ENCODE measurements at places on chromosomes 1 and 21. TPM values are rescaled to one million over a fixed set of nuclear protein-coding genes. Genes with fewer than 3 reads are reported as not detected.

DNA sequence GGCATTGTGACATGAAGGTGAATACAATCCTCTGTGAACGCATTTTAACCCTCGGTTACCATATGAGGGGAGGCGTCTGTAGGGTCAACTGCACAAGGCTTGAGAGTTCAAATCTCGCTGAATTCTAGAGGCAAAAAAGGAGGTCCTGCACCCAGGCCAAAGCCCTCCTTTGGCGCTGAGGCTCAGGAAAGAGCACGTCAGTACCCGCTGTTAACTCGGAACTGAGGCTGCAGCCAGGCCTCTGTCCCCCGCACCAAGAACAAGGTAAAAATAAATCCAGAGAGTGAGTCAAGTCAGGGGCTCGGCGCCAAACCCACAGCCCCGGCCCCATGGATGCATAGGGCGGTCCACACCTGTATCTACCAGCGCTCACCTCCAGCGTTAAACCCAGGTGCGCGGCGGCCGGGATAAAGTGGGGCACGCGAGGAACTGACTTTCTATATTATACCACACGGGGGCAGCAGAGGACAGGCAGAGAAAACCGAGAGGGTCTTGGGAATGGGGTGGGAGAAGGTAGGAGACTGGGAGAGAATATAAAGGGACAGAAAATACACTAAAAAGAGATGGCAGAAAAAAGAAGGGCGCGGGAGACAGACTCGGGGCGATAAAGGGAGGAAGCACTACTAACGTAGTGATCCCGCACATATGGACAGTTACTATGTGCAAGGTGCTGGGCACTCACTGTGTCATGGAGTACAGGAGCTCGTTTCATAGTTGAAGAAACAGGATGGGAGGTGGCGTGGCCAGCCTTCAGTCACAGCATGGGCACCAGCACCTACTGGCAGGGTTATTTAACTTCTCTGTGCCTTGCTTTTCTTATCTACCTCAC lies 54.9 kb downstream of the DMRTA2 start:
- DNase-seq: peak; percentile 73

DNA sequence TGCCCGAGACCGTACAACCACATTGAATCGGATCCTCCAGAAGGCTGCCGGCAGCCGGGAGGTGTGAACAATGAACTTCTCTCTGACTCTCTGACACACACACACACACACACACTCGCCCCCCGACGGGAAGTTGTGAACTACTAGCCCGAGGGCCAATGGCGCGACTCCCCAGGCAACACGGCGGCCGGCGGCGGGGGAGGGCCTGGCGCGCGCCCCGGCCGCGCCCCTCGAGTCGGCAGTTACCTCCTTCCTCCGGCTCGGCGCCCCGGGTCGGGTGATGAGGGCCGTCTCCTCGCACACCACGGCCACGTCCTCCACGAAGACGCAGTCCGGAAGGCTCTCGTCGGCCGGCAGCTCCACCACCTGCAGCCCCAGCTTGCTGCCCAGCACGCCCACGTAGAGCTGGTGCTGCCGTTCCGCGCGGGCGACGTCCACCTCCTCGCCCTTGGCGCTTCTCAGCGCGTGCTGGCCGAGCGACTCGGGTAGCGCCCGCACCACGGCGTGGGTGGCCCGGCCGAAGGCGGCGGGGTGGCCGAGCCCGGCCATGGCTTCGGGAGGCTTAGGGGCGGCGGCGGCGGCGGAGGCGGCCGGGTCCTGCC lies 361 bp downstream of the DDAH1 start:
- DNase-seq: no peak

GRCh38 chr21:42465803-42466127 lies 30.3 kb downstream of the RSPH1 start:
- DNase-seq: peak; percentile 18

DNA sequence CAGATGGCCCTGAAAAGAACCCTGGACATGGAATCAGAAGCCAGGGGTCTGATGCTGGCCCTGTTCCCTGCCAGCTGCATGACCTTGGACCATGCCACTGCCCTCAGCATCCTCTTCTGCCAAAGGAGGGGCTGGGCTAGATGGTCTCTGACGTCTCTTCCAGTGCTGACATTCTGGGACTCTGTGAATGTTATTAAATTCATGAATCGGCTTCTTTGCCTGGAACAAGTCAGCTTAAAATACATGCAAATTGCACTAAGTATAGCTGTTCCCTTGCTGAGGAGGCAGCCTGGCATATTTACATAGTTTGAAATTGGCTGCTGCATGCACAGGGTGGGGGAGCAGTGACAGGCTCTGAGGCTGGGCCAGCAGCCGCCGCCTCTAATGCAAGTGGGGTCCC lies 23.8 kb downstream of the KCNA2 start:
- DNase-seq: no peak

- peak; percentile 58 for DNase-seq
Measured at GRCh38 chr1:20700636-20701215, 17.1 kb downstream of the KIF17 start.

Gene CD101
- 1.4 TPM for total RNA-seq

Gene NTMT2
- not detected for total RNA-seq

All from natural killer cell treated with Interleukin-12 subunit alpha and Interleukin-12 subunit beta and Interleukin-15 and Interleukin-18, amount 100 ng/mL, for 72 hours (primary cell).